ENCODE measurements at places on chromosomes 16 and 17. TPM values are rescaled to one million over a fixed set of nuclear protein-coding genes. Genes with fewer than 3 reads are reported as not detected.

The MEAK7 gene
- total RNA-seq = 46.8 TPM

The C17orf78 gene
- total RNA-seq = not detected

The DNAH17 gene
- total RNA-seq = under 0.01 TPM

The TOX3 gene
- not detected for total RNA-seq

The KLHL36 gene
- 126 TPM for total RNA-seq

The TNFSF12 gene
- total RNA-seq = 0.34 TPM

The SPEM1 gene
- total RNA-seq = not detected

The ABCA6 gene
- 0.93 TPM for total RNA-seq

The CCL3 gene
- total RNA-seq = not detected

The TNP2 gene
- not detected for total RNA-seq

The NPTX1 gene
- total RNA-seq = under 0.01 TPM

The TPSAB1 gene
- not detected for total RNA-seq

The ANKRD40CL gene
- total RNA-seq = not detected

Data from nasal cavity respiratory epithelium epithelial cell of viscerocranial mucosa (primary cell).